ENCODE measurements at places on chromosomes 5 and 9.

DNA sequence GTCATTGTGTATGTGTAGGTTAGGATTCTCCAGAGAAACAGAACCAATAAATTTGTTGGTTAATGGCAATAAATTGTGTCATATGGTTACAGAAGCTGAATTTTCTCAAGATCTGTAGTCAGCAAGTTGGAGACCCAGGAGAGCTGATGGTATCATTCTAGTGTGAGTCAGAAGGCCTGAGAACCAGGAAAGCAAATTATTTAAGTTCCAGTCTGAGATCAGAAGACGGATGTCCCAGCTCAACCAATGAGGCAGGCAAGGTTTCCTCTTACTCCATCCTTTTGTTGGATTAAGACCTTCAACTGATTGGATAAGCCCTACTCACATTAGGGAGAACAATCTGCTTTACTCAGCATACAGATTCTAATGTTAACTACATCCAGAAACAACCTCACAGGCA, 656.3 kb downstream of the ANXA1 start:
- DNase-seq = peak; percentile 41

- no peak for DNase-seq
These were observed 2.4 kb upstream of the RFK start for GRCh38 chr9:76396597-76396996.

DNA sequence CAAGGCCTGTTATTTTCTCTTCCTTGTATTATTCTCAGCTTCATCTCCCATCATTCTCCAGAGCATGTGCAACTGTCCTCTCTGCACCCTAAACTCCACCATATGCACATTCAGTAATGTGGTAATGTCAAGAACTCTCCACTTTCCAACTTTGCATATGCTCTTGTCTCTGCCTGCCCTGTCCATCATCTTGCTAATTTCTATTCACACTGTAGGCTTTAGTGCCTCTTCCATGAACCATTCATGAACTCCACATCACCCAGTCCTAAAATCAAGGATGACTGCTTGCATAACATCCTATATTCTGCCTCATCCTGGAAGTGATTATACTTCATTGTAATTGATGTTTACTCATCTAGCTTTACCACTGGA, 354.8 kb downstream of the PDE4D start:
- no peak for DNase-seq

DNA sequence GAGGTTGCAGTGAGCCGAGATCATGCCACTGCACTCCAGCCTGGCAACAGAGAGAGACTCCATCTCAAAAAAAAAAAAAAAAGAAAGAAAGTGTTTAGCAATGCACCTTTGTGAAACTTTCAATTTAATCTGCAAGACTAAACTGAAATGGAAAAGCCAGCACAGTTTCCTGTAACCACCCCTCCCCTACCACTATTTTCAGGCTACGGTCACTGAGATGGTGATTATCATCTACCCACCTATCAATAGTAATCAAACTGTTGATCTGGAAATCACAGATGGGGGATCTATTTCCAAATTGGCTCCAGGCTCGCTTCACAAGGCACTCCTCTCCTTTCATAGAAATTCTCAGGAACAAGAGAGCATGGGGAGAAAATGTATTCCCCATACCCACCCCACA, 30.6 kb upstream of the IL7R start:
- DNase-seq = no peak

- no peak for DNase-seq
These were observed 9.9 kb downstream of the PAPPA start for GRCh38 chr9:116163293-116164055.
